ENCODE measurements at places on chromosomes 3 and 15.

GRCh38 chr15:43808435-43808950 lies 8.1 kb downstream of the HYPK start:
- no peak for DNase-seq

DNA sequence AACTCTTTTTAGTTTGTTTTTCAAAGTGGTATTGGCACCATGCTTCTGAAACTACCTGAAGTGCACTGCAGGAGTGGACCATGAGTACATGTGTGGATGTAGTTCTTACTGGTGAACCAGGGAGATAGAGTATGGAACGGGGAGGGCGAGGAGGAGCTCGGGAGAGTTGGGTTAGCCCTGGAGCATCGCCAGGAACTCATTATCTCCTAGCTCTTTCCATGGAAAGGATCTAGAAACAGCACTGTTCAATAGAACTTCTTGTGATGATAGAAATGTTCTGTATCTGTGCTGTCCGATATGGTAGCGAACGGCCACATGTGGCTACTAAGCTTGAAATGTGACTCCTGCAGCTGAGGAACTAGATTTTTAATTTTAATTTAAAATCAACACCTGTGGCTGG lies 47.3 kb downstream of the VGLL4 start:
- no peak for DNase-seq

DNA sequence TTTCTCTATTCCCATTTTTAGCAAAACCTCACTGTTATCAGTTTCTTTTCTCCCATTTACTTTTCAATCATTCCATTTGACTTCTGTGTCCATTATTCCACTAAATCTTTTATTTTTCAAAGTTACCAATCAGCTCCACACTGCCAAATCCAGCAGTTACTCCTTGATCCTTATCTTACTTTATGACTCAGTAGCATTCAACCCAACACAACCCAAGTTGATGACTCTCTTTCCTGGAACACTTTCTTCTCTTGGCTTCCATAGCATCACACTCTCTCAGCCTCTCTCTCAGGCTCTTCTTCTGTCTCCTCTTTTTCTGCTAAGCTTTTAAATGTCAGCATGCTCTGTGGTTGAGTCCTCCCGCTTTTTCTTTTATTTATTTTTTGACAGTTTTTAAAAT lies 36.3 kb downstream of the RASGRP1 start:
- DNase-seq: no peak

GRCh38 chr15:78991476-78991875 lies 46.6 kb upstream of the CTSH start:
- no peak for DNase-seq

GRCh38 chr3:89966877-89967665 lies 859.6 kb downstream of the EPHA3 start:
- no peak for DNase-seq

GRCh38 chr3:79843180-79843579 lies 75.4 kb upstream of the ROBO1 start:
- DNase-seq: no peak

DNA sequence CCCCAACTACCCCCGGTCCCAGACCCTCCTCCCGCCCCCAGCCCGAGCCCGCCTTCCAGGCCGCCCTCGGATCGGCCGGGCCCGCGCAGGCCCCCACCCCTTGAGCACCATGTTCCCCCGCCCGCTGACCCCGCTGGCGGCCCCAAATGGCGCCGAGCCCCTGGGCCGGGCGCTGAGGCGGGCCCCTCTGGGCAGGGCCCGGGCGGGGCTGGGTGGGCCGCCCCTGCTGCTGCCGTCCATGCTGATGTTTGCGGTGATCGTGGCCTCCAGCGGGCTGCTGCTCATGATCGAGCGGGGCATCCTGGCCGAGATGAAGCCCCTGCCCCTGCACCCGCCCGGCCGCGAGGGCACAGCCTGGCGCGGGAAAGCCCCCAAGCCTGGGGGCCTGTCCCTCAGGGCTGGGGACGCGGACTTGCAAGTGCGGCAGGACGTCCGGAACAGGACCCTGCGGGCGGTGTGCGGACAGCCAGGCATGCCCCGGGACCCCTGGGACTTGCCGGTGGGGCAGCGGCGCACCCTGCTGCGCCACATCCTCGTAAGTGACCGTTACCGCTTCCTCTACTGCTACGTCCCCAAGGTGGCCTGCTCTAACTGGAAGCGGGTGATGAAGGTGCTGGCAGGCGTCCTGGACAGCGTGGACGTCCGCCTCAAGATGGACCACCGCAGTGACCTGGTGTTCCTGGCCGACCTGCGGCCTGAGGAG lies 472 bp downstream of the CHST14 start:
- no peak for DNase-seq

- no peak for DNase-seq
These were observed 75.1 kb downstream of the STAC start for GRCh38 chr3:36455406-36455805.

DNA sequence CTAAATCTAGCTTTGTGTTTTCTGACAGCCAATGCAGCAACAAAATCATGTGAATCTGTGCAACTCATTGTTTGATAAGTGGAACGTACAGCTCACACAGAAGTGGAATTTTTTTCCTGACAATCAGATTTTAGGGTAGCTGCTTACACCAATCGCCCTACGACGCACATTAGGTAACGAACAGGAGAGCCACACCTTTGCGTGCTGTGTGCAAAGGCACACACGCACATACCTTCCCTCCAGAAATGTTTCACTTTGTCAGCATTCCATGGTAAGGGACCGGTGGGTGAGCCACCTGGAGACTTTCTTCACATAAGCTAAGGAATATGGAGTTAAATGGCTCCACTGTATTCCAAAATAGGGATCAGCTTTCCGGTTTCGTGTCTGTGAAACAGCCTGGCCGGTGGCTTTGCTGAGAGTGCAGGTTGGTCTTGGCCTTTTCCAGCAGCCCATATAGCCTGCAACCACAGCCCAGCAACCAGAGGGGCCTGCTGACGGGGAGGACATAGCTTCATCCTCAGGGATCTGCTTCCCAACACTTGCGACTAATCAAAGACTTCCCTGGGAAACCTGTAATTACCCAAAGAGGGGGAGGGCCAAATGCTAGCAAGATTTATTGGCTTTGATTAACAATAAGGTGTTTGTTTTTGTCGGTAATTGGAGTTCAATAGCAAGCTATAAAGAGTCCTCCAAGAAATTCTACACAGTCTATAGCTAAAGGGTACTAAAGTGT lies 145.3 kb downstream of the ADAMTS17 start:
- no peak for DNase-seq

DNA sequence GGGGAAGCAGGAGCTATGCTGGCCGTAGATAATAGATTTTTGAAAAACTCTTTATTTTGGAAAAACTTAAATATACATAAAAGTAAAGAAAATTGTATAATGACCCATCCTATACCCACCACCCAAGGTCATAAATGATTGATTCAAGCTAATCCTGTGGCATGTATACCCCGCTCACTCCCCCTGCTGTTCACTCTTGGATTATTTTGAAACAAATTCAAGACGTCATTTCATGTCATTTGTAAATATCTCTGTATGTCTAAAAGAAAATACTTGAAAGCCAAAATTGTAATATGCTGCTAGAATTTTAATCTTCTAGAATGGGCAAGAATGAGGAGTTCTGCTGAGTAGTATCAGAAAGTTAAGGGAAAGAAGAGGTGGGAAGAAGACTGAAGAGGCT lies 241.7 kb downstream of the FEZF2 start:
- no peak for DNase-seq

DNA sequence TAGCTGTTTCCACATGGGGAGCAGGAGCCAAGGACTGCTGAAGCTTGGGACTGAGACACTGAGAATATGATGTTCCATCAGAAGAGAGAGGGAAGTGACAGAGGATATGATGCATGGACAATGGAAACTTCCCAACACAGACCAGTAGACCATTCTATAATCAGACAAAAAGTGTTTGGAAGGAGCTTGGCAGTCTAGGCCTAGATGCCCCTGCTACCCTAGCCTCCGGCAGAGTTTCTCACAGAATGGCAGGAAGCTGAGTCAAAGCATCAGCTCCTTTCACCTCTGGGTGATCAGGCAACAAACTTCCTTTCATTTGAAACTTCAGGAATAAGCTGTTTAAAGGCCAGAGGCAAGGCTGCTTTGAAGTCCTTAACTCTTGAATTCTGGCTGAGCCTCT lies 222.0 kb downstream of the NEK10 start:
- no peak for DNase-seq

- peak; percentile 99 for DNase-seq
These were observed 35.8 kb upstream of the CCDC80 start for GRCh38 chr3:112676659-112677234.

GRCh38 chr15:64912379-64913325 lies 950 bp downstream of the ANKDD1A start:
- no peak for DNase-seq

DNA sequence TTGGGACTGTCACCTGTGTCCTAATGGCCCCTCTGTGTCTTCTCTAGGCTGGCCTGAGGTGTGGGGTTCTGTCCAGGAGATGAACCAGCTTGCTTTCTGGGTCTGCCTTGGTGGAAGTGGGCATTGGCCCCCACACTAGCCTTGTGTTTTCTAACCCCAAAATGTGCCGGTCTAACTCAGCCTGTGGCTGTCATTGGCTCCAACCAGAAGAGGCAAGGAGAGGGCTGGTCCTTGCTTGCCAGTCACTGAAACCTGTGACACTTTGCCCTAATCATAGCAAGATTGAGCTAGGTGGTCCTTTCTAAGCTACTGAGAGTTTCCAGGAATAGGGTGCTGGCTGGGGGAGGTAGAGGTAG lies 2.2 kb downstream of the C15orf39 start:
- no peak for DNase-seq

DNA sequence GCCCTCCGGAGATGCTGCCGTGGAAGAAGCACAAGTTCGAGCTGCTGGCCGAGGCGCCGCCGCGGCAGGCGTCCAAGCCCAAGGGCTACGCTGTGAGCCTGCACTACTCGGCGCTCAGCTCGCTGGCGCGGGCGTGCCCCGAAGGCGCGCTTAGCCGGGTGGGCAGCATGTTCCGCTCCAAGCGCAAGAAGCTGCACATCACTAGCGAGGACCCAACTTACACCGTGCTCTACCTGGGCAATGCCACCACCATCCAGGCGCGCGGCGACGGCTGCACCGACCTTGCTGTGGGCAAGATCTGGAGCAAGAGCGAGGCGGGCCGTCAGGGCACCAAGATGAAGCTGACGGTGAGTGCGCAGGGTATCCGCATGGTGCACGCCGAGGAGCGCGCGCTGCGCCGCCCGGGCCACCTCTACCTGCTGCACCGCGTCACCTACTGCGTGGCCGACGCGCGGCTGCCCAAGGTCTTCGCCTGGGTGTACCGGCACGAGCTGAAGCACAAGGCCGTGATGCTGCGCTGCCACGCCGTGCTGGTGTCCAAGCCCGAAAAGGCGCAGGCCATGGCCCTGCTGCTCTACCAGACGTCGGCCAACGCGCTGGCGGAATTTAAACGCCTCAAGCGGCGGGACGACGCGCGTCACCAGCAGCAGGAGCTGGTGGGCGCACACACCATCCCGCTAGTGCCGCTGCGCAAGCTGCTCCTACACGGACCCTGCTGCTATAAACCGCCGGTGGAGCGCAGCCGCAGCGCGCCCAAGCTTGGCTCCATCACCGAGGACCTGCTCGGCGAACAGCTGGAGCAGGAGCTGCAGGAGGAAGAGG lies 1.3 kb downstream of the FAM43A start:
- DNase-seq: no peak

DNA sequence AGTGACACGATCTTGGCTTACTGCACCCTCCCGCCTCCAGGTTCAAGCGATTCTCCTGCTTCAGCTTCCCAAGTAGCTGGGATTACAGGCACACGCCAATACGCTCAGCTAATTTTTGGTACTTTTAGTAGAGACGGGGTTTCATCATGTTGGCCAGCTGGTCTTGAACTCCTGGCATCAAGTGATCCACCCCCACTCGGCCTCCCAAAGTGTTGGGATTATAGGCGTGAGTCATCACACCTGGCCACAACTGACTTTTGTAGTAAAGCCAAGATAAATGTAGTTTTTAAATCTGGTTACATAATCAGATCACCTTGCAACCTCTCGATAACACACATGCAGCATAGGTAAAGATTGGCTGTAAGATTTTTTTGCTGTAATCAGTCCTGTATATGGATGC lies 657.5 kb upstream of the DPPA4 start:
- DNase-seq: no peak

DNA sequence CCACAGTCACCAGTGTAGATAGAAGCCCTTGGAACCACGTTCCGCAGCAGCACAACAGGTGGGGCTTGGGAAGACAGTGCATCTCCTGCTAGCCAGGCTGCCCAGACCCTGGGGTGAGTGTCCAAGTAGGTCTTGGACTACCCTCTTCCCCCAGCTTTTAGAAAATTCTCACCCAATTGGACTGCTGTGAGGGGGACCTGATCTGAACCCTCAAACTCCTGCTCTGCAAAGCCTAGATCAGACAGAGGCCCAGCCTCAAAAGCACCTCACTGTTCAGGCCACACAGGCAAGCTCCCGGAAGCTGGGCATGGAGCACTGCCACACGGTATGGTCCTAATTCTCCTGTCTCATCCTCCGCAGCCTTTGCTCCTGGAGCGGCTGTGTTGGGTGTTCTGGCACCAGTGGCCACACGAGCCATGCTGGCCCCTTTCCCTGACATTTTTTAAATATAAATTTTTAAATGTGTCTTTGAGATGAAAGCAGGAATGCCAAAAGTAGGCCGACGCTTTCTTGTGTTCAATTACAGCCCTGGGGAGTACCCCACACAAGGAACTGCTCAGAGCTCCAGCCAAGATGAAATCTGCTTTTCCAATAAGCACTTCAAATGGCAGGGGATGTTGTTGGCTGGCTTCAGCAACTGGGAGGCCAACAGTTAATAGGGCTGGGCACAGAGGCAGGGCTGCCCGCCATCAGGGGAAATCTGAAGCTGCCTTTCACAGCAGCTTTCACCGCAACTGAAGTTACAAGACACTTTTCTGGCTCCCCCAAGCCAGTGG lies 40.9 kb downstream of the CPN2 start:
- DNase-seq: no peak

GRCh38 chr3:119427669-119428068 lies 35.7 kb downstream of the TMEM39A start:
- DNase-seq: no peak

GRCh38 chr3:139808201-139808600 lies 126.8 kb upstream of the CLSTN2 start:
- DNase-seq: peak; percentile 39

GRCh38 chr3:171896316-171896715 lies 53.2 kb downstream of the TMEM212 start:
- DNase-seq: no peak

DNA sequence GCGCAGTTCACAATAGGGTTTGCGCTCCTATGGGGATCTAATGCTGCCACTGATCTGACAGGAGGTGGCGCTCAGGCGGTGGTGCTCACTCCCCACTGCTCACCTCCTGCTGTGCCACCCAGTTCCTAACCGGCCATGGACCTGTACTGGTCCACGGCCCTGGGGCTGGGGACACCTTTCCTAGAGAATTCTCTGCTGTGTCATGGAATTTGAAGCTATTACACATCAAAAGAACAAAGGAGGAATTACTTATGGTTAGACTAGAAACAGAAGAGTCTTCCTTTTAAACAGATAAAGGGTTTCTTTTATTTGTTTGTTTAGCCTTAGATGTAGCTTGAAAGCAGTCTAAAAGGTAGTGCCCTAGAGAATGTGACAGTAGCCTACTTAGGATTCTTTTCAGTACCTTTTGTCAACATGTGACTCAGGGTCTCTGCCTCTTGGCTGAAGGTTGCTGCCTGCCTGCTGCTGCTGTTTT lies 50.3 kb downstream of the PAK2 start:
- no peak for DNase-seq

GRCh38 chr3:8769088-8769822 lies at the start of gene OXTR:
OXTR (minus strand) TSS chr3:8769613; CDS start chr3:8768187, 1,426 bp downstream.
- DNase-seq: no peak

- no peak for DNase-seq
These were observed 128.4 kb downstream of the XXYLT1 start for GRCh38 chr3:195142519-195142918.

- no peak for DNase-seq
These were observed 333.4 kb downstream of the THSD4 start for GRCh38 chr15:71448688-71449114.

Data from MV-4-11 (cell line).